ENCODE measurements at places on chromosomes 12 and 14.

GRCh38 chr12:114588061-114588460, 95.9 kb downstream of the TBX3 start:
- no peak for DNase-seq

DNA sequence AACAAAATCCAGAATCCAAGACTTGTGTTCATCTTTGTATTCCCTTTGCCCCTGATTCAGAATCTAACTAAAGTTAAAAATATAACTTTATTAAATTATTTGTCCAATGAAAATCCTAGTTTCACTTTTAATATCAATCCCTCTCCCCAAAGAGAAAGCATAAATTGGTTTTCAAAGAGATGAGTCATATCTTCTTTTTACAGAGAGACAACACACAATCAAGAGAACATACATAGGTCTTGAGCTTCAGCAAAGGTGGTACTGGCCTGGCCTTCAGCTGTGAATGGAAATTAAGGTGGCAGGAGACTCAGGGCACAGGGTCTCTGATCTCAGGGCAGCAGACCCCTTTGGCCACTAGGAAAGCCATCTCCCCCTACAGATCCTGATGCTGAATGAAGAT, 4.3 kb upstream of the ASCL1 start:
- DNase-seq, result no peak

DNA sequence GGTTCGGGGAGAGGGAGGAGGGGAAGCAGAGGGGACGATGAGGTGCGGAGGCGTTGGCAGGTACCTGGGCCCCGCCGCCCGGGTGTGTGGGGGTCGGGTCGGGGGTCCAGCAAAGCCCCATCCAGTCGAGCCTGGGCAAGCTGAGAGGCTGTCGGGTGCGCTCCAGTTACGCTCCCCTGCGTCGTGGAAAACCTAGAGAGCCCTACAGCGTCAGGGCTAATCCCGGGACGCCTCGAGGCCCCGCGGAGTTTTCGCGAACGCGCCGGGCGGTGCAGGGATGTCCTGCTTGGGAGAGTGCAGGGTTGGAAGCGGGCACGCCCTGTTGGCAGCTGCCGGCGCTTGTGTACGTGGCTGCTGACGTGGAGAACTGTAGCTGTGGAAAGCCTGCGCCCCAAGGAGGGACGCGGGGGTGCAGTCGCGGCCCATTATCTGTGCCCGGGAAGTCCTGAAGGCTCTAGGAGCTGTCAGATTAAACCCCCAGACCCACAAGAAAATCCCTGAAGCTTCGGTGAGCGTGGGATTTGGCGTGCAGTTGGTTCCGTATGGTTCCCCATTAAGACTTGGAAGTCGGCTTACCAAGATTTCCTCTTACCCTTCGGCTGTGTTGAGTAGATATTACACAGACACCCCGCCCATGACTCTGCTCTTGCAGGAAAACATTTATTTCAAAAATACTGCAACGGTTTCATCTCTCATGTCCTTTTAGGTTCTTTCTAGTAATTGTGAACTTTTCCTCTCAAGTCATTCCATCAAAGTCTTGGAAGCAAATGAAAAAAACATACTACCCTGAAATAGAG, 11.3 kb upstream of the SLC38A2 start:
- no peak for DNase-seq

- no peak for DNase-seq
These were observed 12.0 kb downstream of the FUT8 start for GRCh38 chr14:65424531-65424930.

- no peak for DNase-seq
These were observed 554 bp upstream of the DEGS2 start for GRCh38 chr14:100159865-100160533.

GRCh38 chr12:92078167-92079053, 67.2 kb downstream of the BTG1 start:
- DNase-seq, result peak; percentile 90

DNA sequence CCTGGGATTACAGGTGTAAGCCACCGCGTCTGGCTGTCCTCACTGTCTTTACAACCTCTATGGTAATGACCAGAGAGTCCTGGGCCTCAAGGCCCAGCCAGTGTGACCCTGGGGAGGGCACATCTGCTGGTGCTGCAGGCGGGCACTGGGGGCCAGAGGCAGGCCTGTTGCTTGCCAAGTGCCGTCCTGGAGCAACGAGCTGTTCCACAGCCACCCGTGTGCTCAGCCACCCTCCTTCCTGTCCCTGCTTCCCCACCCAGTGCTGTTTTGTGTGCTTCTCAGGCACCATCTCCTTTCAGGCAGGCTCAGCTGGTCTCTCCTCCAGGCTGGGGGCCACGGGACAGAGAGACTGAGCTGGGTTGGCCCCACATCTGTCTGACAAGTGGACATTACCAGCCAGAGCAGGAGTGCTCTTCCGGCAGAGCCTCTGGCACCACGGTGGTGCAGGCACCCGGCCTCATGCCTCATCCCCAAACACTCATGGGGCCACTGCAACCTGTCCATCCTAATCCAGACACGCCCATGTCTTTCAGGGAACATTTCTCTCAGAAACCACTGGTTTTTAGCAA, 9.0 kb downstream of the SLC25A47 start:
- no peak for DNase-seq

DNA sequence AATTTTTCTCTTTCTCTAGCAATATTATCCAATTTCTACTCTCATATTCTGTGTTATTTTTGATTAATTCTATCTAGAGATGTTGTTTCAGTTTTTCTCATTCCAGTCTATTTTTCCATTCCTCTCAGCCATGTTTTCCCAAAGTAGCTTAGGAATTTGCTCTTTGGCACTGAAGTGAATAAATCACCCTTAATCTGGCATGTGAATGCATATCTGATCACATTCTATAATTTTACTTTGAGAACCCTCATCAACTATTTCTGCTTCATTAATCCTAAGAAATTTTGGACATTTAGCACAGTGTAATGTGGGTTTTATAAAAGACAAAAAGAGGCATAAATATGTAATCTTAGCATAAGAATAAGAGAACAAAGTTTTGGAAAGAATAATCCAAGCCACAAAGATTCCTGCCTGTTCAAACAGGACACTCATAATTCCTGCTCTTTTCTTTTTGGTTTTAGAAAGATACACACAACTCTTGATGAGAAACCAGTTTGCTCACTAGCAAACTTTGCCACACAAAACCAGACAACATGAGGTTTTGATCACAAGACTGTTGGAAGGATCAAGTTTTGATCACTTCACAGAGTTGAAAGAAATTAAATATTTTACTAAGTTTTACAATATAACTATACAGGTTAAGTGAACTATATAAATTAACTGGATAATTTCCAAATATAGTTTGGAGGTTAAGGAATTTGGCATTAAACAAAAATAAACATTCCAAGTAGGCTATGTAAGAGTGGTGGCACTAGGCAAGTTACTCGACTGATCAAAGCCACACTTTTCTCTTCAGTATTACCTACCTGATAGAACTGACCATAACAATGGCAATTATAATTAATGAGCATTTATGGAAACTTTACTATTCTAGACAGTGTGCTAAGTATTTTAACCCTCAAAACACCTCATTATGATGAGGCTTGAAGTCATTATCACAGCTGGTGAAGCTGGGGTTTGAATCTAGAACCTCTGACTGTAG, 226.6 kb upstream of the TMTC1 start:
- DNase-seq, result no peak

GRCh38 chr14:21097636-21098075, 799 bp downstream of the ZNF219 start:
- DNase-seq, result no peak

DNA sequence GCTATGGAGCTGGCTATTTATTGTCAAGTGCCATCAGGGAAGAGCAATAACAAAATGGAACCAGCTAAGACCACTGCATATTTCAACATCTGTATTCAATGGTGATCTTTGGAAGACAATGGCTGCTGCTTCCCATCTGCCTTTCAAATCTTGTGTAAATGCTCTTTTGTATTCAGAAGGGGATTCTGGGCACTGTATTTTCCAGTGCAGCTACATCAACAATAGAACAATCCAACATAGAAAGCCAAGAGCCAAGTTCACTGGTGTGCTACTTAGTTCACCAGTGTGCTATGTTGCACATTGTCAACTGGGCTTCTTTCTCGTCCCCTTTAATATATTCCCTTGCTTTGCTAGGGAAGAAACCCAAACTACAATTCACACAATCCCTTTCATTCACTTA, 128.8 kb upstream of the OR4E1 start:
- DNase-seq, result no peak

DNA sequence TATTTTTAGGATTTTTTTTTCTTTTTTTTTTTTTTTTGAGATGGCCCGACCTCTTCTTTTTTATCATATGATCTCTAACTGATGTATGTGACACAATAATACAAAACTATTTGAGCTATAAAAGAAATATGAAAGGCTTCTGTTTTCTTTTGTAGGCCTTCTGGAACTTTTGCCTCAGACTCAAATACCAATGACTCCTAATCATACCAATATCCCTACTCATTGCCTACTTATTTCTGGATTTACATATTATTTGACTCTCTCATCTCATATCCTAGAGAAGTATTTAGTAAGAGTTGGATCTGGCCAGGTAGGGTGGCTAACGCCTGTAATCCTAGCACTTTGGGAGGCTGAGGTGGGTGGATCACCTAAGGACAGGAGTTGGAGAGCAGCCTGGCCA, 12.7 kb upstream of the WDR89 start:
- DNase-seq, result no peak

DNA sequence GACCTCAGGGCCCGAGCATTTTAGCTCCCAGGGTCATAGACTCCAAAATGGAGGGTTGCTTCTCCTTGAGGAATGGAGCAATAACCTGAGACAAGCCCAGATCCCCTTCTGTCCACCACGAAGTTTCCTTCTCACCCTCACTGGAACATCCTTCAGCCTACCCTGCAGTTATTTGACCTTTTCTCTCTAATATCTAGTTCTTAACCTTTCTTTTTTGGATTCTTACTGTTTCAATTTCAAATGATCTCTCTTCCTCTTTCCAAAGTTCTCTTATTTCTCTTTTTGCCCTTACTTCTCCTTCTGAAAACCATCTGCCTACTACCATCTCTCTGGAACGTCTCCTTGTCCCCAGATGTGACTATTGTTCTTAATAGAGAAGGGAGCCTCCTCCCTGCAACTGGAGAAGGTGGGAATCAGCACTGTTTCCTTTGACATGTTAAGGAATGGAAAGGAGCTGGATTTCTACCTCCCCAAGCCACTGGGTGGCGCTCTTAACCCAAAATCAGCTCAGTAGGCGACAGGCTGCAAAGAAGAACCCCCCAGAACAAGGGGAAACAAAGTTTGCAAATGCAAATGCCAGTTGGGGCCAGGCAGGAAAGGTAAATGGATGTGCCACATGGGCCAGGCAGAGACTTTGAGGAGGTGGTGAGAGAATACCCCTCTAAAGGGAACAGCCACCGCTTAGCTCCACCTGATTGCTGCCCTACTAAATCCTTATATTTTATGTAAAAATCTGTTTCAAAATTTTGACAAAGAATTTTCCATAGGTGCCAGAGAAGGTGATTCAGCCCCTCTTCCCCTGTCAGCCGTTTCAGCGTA, 22.4 kb upstream of the PDE1B start:
- peak; percentile 10 for DNase-seq

GRCh38 chr12:91287753-91288152, 105.1 kb upstream of the DCN start:
- DNase-seq, result no peak

- DNase-seq, result no peak
These were observed 20.9 kb downstream of the FBXW8 start for GRCh38 chr12:116931665-116932064.

- no peak for DNase-seq
These were observed 8.9 kb downstream of the RNASE11 start for GRCh38 chr14:20578784-20579502.

- no peak for DNase-seq
These were observed 47.4 kb downstream of the AVPR1A start for GRCh38 chr12:63103494-63104131.

- DNase-seq, result no peak
These were observed 15.9 kb downstream of the GALNT8 start for GRCh38 chr12:4736091-4736490.

DNA sequence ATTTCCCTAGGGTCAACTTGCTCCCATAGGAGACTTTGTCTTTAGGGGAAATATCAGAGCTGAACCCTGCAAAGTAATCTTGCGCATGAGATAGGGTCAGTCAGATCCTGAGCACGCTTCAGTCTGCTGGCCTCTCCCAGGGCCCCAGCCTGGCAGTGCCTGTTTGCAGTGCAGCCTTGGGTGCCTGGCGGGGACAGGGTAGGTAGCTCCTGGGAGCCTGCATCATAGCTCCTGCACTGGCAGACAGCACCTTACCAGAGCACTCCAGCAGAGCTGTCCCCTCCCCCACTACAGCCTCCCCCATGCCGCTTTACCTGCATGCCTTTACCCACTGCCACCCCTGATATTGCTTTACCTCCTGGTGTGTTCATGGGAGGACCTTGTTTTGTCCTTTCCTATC, 237.3 kb downstream of the CCDC59 start:
- no peak for DNase-seq

GRCh38 chr12:76236640-76237039, 111.6 kb downstream of the BBS10 start:
- no peak for DNase-seq

GRCh38 chr12:127546721-127547505, 720.1 kb upstream of the TMEM132C start:
- DNase-seq, result no peak

DNA sequence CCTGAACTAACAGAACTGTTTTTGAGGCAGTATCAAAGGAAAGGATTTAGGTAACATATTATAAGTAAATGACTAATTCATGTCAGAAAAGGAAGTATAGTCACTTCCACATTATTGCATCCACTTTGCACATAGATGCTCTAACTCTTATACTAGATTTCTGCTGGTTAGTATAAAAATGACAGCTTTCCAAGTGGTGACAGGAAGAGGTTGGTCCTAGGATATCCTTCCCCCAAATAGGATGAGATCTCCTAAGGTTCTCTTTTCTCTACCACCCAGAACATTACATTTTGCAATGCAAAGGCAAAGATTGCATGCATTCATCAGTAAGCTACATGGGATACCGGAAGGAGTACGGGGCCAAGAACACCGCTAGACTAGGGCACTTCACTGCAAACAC, 15.2 kb downstream of the DAD1 start:
- DNase-seq, result no peak

DNA sequence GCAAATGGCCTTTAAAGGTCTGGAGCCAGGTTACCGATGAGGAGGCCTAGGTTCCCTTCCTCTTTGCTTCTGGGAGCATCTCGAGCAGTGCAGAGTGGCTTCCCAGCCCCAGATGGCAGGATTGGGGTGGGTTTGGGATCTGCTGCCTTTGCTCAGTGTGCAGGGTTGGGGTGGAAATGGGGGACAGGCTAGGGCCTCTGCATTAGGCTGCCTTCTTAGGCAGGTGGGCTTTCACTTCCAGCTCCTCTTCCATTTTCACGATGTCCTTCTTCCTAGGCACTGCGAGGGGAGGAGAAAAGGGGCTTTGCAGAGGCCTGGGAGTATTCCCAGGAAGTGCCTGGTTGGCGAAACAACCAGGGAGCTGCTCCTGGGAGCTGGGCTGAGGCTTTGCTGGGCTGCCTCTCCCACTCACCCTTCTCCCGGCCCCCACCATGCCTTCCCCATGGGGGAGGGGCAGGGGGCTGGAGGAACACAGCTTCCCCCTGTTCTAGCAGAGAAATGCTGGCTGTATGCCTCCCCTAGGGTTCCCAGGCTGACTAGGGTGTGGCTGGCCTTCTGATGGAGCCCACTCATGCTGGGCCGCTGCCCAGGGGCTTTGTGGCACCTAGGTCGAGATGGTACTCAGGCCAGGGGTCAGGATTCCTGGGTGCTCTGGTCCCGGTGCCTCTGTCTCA, 2.4 kb downstream of the NR4A1 start:
- no peak for DNase-seq

- DNase-seq, result no peak
These were observed 25.5 kb upstream of the P2RX4 start for GRCh38 chr12:121184425-121184824.

- no peak for DNase-seq
These were observed 209.2 kb downstream of the ZFP36L1 start for GRCh38 chr14:68583548-68584280.
